ENCODE measurements at places on chromosomes 13 and 19.

GRCh38 chr13:113022745-113023574, 53.9 kb downstream of the MCF2L start:
- H3K36me3 ChIP-seq: no peaks in the 10 kb centered on the region
- no peaks in the 10 kb centered on the region for H3K4me1 ChIP-seq
- H3K27ac ChIP-seq: no peak overlapping the region
- no peak overlapping the region for H3K4me3 ChIP-seq
- DNase-seq: no peak

GRCh38 chr13:47548294-47548840, 452.7 kb downstream of the SUCLA2 start:
- no peak overlapping the region for H3K4me3 ChIP-seq
- H3K4me1 ChIP-seq: no peaks in the 10 kb centered on the region
- no peak overlapping the region for H3K27ac ChIP-seq
- no peak for DNase-seq
- no peaks in the 10 kb centered on the region for H3K36me3 ChIP-seq

GRCh38 chr19:55652311-55653128, 2.3 kb upstream of the U2AF2 start:
- peaks cover 32% of the 10 kb centered on the region for H3K4me1 ChIP-seq
- H3K27me3 ChIP-seq: peaks cover 5% of the 10 kb centered on the region
- H3K36me3 ChIP-seq: peaks cover 34% of the 10 kb centered on the region
- peak overlapping the region; percentile 19 for H3K27ac ChIP-seq
- DNase-seq: no peak

DNA sequence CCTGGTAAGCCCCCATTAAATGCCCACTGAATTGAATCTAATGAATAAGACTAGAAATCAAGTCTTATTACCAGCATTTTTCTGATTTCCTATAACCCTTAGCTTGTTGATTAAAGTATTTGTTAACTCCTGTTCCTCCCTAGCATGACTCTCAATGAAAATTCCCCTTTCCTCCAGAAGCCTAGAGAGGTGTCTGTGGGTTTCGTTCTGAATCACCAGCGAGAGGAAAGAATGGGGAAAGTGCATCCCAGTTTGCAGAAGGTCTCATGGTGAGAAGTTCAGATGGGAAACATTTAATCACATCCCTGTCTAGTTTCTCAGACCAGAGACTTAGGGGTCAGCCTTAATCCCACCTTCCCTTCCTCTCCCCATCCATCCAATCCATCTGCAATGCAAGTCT, 26.9 kb downstream of the POU2F2 start:
- no peaks in the 10 kb centered on the region for H3K27me3 ChIP-seq
- peak overlapping the region; percentile 65 for H3K27ac ChIP-seq
- no peak overlapping the region for H3K4me3 ChIP-seq
- peaks cover 31% of the 10 kb centered on the region for H3K4me1 ChIP-seq
- no peak for DNase-seq

DNA sequence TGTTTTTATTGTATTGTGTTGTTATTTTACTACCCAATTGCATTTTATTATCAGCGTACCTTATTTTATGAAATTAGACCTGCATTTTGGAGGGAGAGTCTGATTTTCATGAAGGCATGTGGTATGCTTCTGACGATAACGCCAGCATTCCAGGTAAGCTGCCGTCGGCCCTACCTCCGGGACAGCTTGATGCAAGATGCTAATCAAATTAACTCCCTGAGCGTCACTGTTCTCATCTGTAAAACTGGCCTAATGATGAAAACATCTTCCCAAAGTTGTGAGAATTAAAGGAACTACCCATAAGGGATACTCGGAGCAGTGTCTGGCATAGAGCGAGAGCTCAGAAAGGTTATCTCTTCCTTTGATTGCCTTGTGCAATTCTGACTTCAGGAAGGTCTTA, 12.9 kb upstream of the LAIR2 start:
- H3K4me3 ChIP-seq: no peak overlapping the region
- no peak overlapping the region for H3K27ac ChIP-seq
- H3K36me3 ChIP-seq: no peaks in the 10 kb centered on the region
